ENCODE measurements at places on chromosomes 5 and 9.

- DNase-seq: no peak
These were observed 186.7 kb upstream of the NR4A3 start for GRCh38 chr9:99635032-99635431.

DNA sequence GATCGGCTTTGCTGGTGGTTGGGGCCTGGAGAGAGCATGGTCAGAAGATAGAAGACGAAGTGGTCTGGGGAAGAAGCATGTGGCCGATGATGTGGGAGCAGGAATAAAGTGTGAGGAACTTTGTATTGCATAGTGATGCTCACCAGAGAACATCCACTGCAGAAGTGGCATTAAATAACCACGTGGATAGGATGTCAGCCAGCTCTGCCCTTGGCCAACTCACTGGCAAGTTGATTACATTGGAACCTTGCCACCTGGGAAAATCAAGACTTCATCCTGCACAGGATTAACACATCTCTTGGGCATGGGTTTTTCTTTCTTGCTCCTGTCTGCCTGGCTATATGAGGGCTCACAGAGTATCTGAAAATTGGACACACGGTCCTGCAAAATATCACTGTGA lies 217.4 kb downstream of the DMRT2 start:
- no peak for DNase-seq

GRCh38 chr5:79588696-79589095 lies 23.5 kb upstream of the TENT2 start:
- no peak for DNase-seq

GRCh38 chr9:2727966-2728613 lies 10.8 kb downstream of the KCNV2 start:
- DNase-seq: no peak

- DNase-seq: no peak
These were observed 142.9 kb upstream of the GRIA1 start for GRCh38 chr5:153347611-153348010.

DNA sequence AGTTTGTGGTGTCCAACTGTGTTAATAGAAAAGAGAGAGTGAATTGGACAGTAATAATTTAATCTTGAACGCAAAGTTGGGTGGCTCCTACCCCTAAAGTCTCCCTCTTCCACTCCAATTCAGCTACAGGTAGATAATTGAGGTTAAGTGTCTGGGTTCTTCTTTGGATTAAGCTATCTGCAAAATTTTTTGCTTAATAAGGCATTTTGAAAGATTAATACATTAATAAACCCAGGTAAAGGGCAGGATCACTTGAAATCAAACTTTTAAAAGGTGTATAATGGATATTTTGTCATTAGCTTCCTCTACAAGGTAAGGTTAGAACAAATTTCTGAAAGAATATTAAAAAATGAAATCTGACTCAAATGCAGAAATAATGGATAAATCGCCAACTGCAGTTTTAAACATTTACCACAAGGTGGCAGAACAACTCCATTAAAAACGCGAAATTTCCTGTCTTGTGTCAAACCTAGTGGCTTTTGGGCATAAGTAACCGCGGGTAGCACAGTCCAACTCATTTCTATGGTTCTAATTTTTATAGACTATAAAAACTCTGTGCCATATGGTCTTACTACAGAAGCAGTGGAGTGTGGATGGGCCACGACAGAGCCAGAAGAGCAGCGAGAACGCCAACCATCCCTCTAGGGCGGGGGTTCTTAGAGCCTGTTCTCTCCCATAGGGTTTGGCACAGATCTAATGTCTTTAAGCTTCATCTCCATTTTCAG lies 276.5 kb downstream of the ARHGEF28 start:
- DNase-seq: peak; percentile 29

DNA sequence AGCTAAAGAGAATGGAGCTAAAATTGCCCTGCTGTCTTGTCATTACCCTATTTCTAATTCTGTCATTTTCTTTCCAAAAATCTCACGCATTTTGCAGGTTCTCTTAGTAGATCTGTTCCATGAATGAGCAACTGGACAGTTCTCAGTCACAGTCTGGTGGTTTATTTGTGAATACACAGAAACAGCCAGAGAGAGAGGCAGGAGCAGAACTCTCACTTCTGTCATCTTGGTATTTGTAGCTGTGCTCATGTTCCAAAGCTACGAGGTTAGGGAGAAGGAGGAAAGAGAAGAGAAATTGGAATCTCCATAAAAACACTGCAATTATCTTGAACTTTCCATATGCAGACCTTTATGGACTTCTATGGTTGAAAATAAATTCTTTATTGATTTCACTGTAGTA lies 118.0 kb upstream of the OR13F1 start:
- DNase-seq: no peak

- DNase-seq: no peak
These were observed 34.3 kb downstream of the NACC2 start for GRCh38 chr9:136060671-136061371.

- peak; percentile 98 for DNase-seq
These were observed 77.7 kb downstream of the FOXD1 start for GRCh38 chr5:73370640-73371583.

GRCh38 chr9:93669958-93670207 lies 93.5 kb downstream of the PHF2 start:
- no peak for DNase-seq

- DNase-seq: no peak
These were observed 46.9 kb upstream of the SYNPO start for GRCh38 chr5:150593593-150593992.

- DNase-seq: no peak
These were observed 462.0 kb downstream of the HTR1A start for GRCh38 chr5:63500242-63500641.

- peak; percentile 19 for DNase-seq
These were observed 60.5 kb downstream of the GLDC start for GRCh38 chr9:6584881-6585597.

DNA sequence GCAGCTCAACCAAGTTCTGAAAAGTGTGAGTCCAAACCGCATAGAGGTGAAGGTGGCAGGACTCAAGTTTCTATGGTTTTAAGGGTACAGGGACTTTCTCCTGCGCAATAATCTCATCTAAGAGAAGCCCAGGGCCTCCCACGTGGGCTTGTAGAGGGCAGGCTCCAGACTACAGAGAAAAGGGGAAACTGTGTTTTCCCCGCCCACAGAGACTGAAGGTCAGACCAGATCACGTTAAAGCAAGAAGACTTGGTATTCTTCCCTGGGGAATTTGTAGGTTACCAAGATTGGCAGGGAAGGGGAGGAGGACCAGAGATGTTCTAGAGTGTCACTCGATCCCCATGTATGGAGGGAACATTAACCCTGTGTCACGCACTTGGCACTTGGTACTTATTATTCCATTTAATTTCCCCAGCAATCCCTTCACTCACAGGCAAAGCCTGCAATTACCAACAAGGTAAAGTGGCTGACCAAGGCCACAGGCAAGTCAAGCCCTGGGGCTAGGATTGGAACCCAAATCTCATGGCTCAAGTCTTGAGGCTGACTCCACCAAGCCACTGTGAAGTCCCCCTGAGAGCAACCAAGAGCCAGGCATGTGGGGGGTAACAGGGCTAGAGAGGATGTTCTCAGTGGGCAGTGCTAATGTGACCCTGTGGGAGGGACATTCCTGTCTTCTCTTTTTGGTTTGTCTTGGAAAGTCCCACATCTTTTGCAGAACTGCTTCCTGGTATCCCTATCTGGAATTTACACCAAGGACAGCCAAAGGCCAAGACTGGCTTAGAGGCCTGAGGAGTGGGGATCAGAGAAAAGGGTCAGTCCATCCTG lies 18.3 kb upstream of the NEK6 start:
- DNase-seq: no peak

DNA sequence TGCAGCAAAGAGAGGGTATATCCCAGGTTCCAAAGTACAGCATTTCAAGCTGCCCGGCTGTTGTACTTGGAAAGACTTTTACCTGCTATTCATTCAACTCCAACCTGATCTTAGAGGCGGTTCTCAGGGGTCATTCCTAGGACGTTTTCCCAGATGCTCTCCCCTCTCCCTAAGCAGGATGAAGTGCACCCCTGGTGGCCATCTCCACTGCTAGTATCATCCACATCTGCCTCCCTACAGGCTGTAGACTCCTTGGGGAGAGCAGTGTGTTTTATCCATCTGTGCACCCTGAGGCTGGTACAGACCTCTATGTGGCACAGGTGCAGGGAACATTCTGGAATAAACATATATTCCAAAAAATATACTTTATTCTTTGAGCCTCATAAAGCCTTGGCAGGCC lies 56.8 kb downstream of the PTPN3 start:
- no peak for DNase-seq

DNA sequence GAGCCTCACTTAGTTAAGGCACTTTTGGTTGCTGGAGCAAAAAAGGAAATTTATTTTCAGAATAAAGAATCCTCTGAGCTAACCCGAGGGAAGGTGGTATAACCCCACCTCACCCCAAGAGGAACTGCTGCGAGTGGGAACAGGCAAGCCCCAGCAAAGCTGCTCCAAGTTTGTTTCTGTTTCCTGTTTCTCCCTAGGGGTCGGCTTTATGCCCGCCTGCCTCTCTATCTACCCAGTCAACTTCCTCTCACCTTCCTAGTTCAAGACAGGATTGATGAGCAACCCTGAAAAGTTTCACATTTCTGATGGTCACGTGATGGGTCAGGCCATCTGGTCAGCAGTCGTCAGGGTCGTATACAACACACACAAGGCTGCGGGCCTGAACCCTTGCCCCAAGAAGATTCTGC lies 31.1 kb downstream of the TRIO start:
- DNase-seq: no peak

- no peak for DNase-seq
These were observed 24.0 kb upstream of the C5orf63 start for GRCh38 chr5:127097278-127097677.

- DNase-seq: no peak
These were observed 54.1 kb downstream of the PSMB7 start for GRCh38 chr9:124361128-124361527.

DNA sequence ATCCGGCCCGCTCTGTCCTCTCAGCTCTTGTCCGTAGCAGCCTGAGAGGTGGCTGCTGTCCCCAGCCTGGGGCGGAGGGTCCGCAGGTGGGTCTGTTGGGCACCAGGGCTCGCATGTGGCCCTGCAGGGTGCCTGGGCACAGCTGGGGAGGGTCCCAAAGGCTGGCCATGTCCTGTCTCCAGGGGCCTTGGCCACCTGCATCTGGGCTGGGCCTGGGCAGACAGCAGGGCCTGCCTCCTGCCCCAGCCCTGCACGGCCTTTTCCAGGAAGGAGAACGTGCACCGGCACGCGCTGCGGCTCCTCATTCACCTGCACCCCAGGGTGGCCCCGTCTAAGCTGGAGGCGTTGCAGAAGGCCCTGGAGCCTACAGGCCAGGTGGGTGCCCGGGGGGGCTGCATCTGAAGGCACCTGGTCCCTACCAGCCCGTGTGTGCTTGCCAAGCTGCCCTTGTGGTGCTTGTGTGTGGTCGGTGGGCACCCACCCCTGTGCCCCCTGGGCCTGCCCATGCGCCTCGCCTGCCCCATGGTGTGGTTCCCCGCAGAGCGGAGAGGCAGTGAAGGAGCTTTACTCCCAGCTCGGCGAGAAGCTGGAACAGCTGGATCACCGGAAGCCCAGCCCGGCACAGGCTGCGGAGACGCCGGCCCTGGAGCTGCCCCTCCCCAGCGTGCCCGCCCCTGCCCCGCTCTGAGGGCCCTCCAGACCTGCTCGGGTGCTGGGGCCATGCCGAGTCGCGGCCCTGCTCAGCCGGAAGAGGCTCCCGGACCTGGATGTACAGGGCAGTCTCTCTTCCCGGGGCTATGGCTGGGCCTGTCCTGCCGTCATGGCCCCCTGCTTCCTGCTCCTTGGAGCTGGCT lies 5.1 kb upstream of the TOR4A start:
- no peak for DNase-seq

- DNase-seq: no peak
These were observed 340.3 kb upstream of the CD180 start for GRCh38 chr5:67536866-67537265.

DNA sequence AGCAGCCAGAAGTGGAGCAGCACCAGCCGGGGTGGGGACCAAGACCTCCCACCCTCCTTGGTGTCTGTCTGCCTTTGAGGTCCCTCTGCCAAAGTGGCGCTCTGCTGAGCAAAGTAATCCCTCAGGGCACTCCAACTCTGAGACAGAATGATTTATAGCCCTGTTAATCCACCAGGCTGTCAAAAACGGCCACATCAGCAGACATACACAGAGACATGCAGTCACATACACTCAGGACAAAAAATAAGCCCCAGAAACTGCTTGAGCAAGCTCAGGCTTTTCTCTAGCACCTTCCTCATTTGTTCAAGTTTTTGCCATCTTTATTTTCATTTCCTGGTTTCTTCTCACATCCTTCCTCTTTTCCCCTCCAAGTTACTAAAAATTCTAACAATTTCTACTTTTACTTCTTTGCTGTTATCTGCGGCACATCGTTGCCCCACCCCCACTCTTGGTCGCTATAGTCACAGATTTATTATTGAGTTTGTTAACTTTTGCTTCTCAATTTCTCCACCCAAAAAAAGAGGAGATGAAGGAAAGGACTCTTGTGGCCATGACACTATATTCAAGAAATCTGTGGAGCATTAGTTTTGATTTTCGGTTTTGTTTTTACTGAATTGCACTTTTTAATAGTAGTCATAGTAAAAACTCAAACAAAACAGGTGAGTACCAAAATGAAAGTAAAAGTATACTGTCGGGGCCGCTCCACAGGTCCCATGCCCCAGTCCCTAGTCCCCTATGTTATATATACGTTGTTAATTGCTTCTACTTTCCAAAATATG lies 17.4 kb upstream of the ADRB2 start:
- no peak for DNase-seq

- no peak for DNase-seq
These were observed 5.4 kb upstream of the NKX2-5 start for GRCh38 chr5:173240091-173241050.

GRCh38 chr9:134602547-134603362 lies 38.8 kb upstream of the COL5A1 start:
- DNase-seq: peak; percentile 98
